ENCODE measurements at places on chromosomes 2 and 18.

- no peak for DNase-seq
Observed at GRCh38 chr18:2423761-2424160, 147.5 kb downstream of the METTL4 start.

- no peak for DNase-seq
Observed at GRCh38 chr2:146131785-146132184, 1611.9 kb upstream of the ZEB2 start.

DNA sequence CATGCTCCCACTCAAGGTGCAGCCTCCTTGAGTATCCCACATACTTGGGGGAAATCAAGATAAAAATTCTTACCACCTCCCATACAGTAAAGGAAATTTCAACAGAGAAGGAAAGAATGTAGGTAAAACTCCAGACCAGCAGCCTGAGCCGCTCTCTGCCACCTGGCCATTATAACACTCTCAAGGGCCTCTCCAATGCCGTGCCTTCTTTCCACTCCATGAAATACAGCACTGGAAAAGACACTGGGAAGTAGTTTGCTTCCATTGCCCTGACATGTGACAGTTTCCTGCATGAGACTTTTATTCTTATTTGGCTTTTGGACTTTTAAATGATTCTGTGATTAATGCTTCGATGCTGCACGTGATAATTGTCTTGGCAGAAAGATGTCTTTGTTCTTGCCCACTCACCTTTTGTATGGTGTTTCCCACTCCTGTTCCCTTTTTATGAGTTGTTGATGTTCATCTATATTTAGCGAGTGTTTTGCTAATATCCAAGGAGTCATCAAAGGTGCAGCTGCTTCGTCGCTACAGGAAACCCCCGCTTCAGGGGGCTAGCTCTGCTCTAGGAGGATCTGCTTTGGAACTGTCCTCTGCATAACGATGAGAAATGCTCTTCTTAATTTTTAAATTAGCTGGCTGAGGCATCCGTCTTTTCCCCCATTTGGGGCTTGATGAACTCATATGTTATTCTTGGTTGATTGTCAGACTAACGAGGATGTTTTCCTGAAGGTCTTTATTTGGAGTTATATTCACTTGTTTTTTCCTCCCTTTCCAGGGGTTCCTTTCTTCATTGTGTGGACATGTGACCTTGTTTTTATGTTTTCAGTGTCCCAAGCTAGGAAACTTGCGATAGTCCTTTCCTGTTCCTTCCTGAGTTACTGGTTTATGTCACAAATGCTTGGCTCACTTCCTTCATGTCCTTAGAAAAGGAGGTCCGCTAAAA lies 179.4 kb downstream of the TXNL1 start:
- no peak for DNase-seq

DNA sequence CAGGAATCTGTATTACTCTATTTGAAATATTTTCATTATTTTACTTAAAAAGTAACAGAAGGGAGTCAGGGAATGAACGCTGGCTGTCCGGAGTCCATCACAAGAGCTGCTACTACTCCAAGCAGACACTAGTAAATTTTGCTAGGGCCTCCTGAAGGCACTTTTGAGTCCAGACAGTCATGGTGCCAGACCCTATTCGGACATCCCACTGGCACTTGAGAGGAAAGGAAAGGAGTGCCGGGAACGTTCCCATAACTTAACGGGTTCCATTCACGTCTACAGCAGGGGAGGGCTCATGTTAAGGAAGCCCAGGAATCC lies 563 bp upstream of the GMCL1 start:
- DNase-seq, result no peak

DNA sequence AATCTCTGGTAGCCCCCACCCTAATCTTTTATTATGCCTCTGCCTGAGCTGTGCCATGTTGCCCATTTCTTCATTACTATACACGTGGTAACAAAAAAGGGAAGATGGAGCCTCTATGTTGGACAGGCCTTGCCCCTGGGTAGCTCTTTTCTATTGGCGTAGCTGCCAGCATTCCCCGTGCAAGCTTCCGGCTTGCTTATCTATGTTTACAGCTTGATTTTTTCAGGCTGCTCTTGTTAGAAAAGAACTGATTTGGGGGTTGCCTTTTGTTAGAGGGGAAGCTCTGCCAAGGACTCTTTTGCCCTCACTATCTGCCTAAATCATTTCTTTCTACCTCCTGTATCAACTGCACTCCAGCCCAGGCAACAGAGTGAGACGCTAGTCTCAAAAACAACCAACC lies 45.5 kb upstream of the ZSWIM2 start:
- DNase-seq, result no peak

- DNase-seq, result peak; percentile 68
Observed at GRCh38 chr2:134120733-134121630, 132.9 kb upstream of the MGAT5 start.

DNA sequence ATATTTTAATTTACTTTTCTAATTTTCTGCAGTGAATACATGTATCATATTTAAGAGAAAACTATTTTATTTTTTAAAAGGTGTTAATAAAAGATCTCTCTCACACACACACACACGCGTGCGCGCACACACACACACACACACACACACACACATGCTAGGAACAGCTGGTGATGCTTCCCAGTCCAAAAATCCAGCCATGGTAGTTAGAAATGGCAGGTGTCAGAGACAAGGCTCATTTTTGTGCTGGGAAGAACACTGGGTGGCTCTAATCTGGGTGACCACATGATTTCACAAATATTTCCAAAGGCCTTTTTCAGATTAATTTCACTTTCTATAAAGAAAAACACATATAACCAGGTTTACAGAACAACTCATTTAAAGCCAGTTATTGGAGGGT lies 104.5 kb upstream of the NCK2 start:
- no peak for DNase-seq

DNA sequence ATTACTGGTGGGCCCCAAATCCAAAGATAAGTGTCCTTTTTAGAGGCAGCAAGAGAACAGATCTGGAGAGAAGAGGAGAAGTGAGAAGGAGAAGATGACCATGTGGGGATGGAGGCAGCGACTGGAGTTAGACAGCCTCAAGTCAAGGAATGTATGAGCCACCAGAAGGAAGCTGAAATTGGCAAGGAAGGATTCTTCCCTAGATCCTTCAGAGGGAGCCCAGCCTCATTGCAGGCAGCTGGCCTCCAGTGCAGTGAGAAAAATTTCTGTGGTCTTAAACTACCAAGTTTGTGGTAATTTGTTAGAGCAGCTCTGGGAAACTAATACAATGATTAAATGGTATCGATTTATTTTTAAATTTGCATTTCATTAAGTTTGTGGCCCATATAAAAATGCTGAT lies 167.9 kb downstream of the NCKAP5 start:
- no peak for DNase-seq

All from RPMI7951 (cell line).